ENCODE measurements at places on chromosomes 2 and 18.
A peak's percentile ranks its signal among the peaks of the same experiment; 100 is the strongest.

GRCh38 chr2:125167820-125168219 is 1142.7 kb downstream of the CNTNAP5 start:
- DNase-seq, result no peak

GRCh38 chr2:231332388-231332787 is 63.1 kb upstream of the B3GNT7 start:
- DNase-seq, result no peak

DNA sequence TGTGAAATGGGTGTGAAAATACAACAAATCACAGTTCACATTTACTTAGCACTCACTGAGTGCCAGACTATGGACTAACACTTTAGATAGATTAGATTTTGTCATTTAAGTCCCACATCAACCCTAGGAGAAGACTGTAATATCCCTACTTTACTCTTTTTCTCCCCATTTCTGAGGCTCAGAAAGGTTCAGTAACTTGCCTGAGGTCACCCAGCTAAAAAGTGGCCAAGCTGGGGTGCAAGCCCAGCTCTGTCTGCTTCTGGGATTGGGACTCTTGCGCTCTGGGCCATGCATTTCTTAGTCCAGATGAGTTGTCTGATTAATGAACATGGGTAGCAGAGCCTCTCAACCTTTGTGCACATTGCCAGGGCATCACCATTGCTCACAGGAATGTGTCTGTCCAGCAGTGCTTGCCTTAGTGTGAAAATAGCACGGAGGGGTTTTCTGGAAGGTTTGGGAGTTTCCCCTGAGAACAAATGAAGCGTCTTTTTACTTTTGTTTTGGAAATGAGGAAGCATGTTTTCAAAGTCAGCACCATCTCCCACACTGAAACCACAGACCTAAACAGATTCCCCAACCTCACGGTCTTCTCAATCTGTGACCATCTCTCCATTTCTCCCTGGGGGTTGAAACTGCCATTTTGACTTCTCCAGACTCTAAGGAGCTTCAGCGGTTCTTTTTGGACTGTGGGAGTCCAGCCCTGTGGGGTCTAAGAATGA is 31.9 kb downstream of the NRP2 start:
- DNase-seq, result no peak

- DNase-seq, result no peak
Observed at GRCh38 chr2:229282758-229283546, 11.9 kb upstream of the PID1 start.

DNA sequence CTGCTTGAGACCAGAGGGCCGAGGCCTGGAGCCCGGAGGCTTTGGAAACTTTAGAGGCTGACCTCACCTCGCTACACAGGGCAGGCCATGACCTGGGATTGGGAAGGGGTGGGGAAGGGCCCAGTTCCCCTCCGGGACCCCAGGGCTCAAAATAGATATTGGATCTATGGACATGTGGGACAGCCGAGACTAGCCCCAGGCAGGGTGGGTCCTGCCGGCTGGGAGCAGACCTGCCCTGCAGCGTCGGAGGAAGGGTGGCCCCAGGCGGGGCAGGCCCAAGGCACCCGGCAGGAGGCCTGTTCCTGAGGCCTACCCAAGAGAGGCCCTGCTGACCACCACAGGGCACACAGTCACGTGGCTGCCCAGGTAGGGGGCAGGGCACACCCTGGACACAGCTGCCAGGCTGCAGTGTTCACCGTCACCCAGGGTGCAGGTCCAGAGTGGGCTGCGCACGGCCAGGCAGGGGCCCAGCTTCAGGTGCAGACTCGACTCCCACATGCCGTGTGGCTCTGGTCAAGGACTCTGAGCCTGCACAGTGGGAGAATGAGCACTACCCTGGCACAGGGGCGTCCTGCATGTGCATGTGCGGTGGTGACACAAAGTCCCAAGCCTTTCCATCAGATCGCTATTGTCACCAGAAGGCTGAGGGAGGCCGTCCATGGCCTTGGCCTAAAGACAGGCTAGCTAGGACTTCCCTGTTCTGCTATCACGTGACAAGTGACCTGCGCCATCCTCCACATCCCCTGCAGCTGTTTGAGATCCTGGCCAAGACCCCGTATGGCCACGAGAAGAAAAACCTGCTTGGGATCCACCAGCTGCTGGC is 13.2 kb downstream of the ANO7 start:
- no peak for DNase-seq

- no peak for DNase-seq
Observed at GRCh38 chr2:19454125-19454524, 95.7 kb upstream of the OSR1 start.

GRCh38 chr2:197357986-197358385 is 47.4 kb upstream of the ANKRD44 start:
- DNase-seq, result no peak

DNA sequence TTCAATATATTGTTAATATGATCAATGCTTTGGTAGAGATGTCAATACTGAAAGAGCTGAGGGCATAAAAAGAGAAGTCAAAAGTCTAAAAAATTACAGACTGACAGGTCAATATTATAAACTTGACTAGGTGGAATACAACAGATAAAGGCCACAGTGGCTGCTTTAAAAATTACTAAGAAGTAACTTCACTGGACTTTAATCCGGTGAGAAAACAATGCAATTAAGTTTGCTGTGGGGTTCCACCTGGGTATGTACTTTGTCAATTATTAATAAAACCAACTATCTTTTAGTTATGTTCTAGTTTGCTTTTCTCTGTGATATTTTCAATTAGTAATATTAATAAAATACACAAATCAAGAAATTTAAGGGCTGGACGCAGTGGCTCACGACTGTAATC is 44.7 kb downstream of the RAPH1 start:
- DNase-seq, result no peak

GRCh38 chr2:240325016-240326007 is 110.2 kb upstream of the GPC1 start:
- DNase-seq, result no peak

GRCh38 chr2:58594175-58594574 is 353.1 kb upstream of the FANCL start:
- DNase-seq, result no peak

GRCh38 chr2:69067866-69068265 is 54.9 kb downstream of the ANTXR1 start:
- no peak for DNase-seq

DNA sequence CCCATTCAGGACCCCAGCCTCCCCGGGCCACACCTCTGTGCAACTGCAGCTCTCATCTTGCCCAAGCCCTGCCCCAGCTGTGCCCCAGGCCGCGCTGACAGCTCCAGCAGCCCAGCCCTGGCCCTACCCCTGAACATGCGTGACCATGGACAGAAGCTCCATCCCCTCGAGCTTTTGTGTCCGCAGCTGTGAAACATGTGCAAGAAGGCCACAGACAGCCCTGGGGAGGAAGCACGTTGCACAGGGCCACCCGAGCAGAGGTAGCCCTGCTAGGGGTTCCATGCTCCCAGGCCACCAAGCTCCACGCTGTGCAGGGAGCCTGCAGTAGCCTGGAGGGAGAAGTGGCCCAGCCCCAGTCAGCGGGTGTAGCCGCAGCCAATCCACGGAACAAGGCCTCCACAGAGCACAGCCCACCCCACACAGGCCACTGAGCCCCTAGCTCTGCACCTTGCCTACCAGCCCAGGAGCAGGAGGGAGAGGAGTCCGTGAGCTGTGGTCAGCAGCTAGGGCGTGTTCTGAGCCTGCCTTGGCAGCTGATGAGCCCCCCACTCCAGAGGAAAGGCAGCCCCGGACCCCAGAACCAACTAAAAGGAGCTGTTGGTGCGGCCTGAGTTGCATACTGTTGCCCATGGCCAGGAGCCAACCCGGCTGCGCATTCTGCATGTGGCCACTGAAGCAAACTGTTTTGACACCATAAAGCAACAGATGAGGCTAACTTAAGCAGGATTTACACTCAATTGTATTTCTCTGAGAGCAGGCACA is 184.0 kb downstream of the SEPTIN10 start:
- DNase-seq, result no peak

- DNase-seq, result no peak
Observed at GRCh38 chr2:49029406-49029805, 124.9 kb downstream of the FSHR start.

DNA sequence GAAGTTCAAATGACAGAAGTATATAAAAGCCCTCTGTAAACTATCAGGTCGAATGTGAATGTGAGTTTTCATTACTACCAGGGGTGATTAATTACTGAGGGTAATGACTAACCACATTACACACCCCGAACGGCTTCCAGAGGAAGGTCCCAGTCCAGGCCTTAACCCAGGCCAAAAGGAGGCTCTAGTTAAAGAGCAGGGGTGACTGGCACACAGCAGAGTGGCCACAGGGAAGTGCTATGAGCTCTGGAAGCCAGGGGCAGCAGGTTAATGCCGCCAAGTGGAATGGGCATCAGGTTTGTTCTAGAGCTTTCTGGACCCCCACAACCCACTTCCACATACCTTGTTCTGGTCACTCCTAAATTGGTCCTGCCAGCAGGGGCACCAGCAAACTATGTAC is 87.7 kb downstream of the BCL11A start:
- no peak for DNase-seq

DNA sequence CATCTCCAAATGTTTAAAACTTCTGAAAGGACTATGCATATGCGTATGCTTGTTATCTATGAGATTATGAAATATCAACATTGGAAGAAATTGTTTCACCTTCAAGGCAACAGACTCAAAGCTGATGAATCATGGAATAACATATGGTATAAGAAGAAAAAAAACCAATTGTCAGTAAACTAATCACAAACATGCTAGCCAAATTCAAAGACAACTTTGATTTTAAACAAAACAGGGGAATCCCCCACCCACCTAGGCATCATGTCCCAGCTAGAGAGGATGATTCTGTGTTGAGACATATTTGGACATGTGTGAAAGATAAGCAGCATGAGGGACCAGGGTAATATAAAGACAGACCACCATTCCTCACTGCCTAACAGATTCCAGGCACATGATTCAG is 147.7 kb downstream of the WDPCP start:
- DNase-seq, result no peak

DNA sequence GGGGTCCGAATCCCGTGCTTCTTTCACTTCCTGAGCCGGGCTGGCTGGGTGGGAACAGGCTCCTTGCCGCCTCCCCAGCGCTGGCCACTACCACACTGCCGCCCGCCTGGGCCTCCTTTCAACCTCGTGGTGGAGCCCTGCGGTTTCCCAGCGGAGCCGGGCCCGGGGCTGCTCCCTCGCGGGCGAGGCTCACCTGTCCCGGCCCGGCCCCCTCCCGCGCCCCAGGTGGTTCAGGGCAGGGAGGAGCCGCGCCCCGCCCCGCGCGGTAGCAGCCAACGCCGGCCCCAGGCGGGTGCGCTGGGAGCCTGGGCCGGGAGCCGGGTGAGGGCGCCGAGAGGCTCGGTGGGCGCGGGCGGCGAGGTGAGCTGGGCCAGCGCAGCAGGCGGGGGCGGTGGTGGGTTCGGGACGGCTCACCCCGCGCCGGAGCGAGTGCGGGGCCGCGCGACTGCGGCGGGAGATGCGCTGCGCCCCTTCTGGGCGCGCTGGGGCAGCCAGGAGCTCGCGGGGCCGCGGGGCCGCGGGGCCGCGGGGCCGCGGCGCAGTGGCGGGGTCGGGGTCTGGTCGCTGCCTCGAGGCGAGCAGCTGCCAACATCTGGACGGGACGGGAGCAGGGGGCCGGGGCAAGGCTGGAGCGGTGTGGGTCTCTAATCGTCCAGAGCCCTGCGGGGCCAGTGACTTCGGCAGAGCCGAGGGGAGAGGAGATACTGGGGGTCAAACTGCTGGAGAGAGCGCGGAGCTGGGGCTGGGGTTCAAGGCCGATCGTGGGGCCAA is at the start of gene LYPD6B:
Gene LYPD6B, plus strand, starts transcription at position 258 of the 771 bp plus-strand sequence. CDS start 92,250 bp downstream, outside the sequence.
- DNase-seq, result peak; percentile 14

DNA sequence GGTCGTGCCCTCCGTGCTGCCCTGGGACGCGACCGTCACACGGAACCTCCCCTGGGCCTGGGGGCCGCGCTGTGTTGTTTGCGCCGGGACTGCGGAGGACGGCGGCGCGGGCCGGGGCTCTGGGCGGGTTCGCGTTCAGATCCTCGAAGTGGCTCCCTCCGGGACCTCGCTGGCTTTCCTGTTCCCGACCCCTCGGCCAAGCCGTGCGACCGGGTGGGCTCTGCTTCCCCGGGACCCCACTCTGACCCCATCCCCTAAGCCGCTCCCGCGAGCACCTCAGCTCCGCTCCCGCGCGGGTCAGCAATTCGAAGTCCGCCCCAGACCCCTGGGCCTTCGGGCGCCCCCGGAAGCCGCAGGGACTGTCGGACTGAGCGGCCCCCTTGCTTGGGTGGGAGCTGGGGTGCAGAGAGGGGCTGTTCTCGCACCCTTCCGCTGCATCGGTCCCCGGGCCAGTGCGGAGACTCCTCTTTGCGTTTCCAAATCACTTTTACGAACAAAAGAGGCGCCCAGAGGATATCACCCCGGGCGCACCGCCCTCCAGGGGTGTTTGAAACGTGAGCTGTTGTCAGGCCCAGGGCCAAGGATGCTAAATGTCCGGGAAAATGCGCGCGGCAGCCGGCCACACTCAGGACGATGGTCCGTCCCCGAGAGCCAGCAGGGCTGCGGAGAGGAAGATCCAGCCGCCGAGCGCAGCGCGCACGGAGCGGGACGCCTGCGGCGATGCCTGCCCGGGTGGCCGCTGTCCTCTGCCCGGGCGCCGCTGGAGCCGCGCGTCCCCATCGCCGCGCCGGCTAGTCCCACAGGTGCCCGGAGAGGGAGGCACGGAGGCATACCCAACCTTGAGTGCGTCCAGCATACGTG is 73.5 kb downstream of the ZCCHC2 start:
- DNase-seq, result peak; percentile 44

DNA sequence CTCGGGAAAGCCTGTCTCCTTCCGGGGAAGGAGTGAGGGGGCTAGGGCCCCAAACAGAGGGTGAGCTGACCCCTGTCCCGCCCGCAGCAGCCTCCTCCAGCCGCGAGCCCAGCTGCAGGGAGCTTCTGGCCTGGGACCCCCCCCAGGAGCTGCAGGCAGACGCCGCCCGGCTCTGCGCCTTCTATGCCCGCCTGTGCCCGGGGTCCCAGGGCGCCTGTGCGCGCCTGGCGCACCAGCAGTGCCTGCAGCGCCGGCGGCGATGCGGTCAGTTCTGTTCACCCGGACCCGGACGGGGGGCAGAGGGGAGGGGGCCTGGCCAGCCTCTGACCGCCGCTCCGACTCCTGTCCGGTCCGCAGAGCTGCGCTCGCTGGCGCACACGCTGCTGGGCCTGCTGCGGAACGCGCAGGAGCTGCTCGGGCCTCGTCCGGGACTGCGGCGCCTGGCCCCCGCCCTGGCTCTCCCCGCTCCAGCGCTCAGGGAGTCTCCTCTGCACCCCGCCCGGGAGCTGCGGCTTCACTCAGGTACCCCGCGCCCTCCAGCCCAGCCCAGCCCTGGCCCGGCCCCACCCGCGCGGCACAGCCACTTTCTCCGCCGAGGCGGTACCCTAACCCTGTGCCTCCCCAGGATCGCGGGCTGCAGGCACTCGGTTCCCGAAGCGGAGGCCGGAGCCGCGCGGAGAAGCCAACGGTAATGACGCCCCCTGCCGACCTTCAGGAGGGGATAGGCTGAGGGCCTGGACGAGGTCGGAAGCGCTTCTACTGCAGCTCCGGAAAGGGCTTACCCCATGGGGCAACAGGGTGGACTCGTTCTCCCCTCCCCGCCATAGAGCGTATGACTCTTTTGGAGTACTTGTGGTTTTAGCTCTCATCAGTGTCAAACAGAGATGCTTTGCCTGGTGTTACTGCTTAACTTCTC is 2.0 kb upstream of the CHRND start:
- peak; percentile 68 for DNase-seq

- DNase-seq, result no peak
Observed at GRCh38 chr18:69590150-69590549, 189.5 kb downstream of the DOK6 start.

- no peak for DNase-seq
Observed at GRCh38 chr2:101199251-101199791, 48.1 kb upstream of the TBC1D8 start.

All from neural crest cell (in vitro differentiated cells).